GM20000 (cell line): ENCODE measurements at places on chromosomes 16 and 17.
A peak's percentile ranks its signal among the peaks of the same experiment; 100 is the strongest.

DNA sequence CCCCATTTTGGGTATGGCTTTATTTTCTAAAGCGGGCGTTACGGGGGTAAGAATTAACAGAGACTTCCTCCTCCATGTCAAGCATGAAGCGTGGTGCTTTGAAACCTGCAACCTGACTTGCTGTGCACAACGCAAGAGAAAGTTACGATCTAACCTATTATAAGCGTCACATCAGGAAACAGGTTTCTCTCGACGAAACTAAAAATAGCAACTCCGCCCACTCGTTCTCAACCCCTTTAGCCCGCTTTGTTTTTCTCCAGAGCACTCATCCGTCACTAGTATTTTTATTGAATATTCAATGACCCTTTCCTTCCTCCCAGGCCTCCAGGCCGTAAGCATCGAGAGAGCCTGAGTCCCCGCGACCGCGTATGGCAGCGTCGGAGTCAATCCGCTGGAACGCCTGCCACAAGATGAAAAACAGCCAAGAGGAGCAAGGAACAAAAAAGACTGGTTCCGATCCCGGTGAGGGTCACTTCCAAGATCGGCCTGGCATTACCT lies 555 bp downstream of the NUP88 start:
- peak; percentile 72 for DNase-seq

- no peak for DNase-seq
Measured at GRCh38 chr16:35195864-35196216, 1736.4 kb downstream of the TP53TG3F start.

DNA sequence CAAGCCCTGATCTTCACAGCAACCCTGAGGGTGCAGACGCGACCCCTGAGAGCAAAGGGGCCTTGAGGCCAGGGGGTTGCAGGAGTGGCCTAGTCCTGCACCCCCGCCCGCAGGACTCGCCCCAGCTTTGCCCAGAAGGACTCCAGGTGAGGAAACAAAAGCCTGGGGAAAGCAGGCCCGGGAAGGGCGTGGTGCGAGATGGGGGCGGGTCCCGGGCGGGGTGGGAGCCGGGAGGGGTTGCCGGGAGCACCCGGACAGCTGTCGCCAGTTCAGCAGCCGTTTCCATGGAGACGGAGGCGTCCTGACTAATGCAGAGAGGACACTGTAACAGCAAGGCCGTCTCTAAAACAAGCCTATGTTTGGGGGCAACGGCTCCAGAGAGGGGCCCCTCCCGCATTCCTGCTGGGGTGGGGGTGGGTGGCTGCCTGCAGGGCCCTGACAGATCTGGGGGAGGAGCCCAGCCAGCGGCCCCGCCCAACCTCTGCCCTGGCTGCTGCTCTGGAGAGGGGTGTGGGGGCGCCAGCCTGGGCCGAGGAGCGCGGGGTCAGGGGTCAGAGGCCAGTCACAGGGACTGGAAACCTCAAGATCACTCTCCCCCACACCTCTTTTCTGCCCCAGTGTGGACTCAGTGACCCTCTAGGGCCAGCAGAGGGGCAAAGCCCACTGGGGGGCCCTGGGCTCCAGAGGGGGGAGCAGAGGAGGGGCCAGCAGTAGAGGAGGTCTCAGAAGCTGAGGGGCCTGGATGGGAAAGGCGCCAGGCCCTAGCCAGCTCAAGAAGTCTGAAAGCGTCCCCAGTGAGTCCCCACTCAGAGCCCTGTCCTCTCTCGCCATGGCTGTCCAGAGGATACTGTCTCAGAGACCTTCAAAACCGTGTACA lies 3.1 kb upstream of the TPPP3 start:
- no peak for DNase-seq

DNA sequence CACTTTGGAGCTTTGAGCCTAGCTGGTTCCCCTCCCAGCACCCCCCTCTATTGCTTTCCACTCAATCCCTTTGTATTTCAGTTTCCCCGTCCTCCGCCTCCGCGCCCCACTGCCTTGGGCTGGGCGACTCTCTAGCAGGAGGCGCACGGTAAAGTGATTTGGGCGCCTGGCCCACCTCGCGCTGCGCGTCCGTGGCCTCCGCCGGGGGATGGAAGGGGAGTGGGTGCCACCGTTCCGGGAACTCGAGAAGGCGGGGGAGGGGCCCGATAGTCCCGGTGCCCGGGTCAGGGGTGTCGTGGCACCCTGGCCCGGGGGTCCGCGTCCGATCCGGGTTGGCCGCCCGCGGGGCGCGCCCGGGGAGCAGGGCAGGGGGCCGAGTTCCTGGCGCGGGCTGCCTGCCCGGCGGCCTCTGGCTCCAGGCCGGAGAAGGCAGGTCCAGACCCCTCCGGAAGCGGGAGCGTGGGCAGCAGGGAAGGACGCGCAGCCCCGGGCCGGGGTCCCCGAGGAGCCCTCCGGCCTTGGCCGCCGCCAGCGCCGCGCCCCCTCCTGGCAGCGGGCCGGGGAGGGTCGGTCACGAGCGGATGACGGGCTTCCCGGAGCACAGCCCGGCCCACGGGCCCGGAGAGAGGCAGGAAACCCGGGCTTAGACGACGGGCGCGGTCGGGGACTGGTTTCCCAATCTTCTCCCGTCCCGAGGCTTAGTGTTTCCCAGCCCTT lies 15.8 kb downstream of the MEOX1 start:
- DNase-seq = no peak

- peak; percentile 81 for DNase-seq
Measured at GRCh38 chr17:7440113-7440833, 961 bp downstream of the FGF11 start.

GRCh38 chr16:57677622-57678369 lies 9.7 kb downstream of the ADGRG3 start:
- DNase-seq = no peak

DNA sequence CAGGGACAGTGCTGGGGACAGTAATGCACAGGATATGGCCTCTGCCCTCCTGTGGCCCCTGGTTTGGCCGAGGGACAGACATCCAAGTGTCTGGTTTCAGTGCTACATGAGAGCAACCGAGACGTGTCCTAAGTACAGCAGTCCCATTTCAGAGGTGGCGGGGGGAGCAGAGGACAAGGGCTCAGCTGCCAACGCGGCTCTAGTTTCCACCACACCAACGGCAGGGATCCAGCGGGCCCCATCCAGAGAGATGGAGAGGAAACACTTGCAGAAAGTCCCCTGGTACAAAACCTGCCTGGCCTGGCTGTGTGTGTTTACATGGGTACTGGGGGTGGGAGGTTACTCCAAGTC lies 125.8 kb upstream of the SMURF2 start:
- DNase-seq = no peak

DNA sequence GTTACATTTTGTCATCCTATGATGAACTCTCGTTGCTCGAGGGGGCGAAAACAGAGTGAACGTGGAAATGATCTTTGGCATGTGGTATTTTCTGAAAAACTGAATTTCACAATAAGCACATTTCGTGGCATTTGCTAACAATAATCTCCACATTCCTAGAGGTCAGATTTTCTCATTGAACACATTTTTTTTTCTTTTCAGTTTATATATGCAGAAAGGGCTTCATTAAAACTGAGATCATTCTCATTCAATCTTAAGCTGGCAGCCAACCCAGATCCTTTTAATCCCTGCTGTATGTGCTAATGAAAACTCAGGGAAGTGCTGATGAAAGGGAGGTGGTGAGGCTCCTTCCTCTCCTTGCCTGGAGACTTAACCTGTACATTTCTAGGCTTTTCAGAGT lies 52.6 kb downstream of the PRKCA start:
- no peak for DNase-seq

DNA sequence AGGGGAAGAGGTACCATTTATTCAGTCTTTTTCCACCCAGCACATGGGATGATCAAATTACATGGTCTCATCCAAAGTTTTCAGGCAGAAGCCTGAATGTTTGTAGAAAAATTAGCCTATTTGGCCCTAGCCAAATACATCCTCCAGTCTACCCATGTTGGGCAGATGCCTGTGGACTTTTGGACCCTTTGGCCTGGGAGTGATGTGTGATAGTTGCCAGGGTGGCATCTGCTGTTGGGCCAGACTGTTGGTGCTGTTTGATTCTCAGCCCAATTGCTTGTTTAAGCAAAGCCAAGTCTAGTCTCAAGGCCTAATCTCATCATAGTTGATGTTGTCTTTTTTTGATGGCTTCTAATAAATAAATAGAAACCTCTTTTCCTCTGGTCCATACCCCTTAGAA lies 419.0 kb downstream of the CDH13 start:
- no peak for DNase-seq

DNA sequence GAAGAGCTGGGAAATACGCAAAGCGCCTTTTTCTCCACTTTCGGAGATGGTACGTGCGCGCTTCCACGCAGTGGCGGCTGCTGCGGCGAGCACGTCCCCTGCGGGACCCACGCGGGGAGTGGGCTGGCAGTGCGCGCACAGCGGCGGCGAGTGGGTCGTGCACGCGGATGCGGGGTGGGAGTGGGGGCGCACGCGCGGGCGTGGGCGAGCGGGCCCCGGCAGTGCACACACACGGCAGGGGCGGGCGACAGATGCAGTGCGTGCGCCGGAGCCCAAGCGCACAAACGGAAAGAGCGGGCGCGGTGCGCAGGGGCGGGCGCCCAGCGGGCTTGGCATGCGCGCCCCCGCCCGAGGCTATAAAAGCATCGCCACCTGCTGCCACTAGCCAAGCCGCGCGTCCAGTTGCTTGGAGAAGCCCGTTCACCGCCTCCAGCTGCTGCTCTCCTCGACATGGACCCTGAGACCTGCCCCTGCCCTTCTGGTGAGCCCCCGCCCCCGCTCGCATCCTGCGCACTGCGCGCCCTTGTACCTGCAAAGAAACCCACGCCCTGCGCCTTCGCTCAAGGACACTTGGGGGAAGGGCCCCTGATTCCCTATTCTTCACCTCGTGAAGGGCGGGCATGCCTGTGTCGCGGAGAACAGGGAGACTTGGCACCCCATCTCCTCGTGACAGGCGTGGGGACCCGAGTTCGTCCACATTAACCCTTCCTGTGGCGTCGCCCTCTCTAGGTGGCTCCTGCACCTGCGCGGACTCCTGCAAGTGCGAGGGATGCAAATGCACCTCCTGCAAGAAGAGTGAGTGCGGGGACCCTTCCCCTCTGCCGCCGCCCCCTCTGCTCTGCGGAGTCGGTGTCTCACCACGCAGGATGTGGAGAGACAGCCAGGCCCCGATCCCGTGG lies at the start of gene MT3:
Gene MT3 (plus strand): TSS at position 388 of the 899 bp plus-strand sequence. CDS start 63 bp downstream, at position 451.
- no peak for DNase-seq

DNA sequence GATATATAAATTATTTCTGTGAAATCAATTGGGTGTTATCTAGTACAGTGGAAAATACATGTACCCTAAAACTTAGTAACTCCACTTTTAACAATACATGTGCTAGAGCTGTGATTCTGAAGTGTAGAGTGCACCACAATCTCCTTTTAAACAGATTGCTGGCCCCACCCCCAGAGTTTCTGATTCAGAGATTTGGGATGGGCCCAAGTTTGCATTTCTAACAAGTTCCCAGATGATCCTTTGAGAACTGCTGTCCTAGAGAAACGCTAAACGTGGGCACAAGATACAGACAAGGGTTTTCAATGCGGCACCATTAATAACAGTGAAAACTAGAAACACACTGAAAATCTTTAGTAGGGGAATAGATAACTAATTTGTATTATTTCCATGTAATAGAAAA lies 49.2 kb downstream of the NXPH3 start:
- DNase-seq = no peak

DNA sequence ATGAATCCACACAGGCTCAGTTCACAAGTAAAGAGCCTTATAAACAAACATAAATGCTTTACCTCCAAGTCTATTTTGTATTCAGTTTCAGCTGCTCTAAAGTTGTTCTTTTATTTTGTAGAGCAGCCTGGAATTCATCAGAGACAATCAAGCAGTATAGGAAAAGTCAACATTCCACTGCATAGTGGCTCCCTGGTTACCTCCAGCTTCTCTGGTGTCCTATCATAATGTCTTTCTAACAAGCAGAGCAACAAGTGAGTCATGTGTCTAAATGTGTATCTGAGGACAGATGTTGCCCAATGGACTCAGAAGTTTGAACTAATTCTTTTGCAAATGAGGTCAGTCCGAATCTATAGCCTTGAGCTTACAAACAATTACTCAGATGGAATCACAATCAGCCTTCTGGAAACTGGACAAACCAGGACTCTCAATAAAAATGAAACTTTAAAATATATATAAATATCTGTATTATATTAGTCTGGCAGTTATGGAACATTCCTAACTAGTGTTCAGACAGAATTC lies 292.0 kb upstream of the TOM1L1 start:
- DNase-seq = no peak

DNA sequence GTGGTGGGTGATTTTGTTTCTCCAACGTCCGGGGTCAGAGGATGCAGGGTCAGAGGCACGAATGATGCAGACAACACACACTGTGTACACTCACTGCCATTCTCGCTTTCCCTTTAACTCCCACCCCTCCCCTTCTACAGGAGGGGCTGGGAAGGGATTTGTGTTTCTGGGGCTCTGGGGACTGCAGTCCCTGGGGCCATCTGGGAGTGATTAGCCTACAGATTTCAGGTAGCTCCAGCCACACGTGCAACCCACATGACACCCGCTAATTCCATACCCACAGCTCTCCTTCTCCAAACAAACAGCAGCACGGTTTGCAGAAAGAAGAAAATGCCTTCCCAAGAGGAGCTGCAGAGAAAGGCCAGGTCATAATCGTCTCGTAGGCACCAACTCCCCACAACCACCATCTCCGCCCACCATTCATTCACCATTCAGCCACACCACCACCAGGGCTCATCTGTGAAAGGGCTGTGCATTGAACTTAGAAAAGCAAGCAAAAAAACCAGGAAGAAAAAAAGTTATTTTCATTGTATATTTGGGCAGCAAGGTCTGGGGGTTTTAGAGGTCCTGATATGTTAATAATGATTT lies 9.4 kb upstream of the SOX9 start:
- no peak for DNase-seq

DNA sequence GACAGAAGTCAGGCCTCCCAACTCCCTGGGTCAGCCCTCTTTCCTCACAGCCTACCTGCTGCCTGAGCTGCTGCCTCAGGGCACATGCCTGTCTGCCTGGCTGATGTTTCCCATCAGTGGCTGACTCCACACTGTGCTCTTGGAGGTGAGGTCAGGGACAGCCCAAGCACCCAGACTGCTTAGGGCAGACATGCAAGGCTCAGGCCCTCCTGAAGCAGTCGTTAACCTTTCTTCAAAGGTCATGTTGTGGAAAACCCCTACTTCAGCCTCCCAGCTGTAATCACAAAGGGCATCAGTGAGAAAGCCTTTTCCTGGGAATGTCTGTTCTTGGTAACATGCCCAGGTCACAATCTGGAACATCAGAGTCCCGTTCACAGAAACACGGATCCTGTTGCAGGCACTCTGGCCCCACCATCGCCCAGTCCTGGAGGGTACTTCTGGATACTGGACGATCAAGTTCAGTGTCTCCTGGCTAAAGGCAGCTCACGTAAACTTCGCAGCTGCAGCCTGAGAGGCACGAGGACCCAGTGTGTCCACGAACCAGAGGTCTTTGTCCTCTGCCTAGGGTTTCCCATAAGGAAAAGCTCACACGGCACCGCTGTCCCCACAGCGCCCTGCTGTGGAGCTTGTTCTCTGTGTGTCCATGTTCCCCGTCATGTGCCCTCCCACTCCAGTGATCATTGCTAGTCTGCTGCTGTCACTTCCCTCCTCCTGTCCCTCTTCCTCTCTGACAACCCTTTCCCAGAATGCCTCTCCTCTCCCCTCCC lies 54.9 kb downstream of the GNAO1 start:
- DNase-seq = no peak

- no peak for DNase-seq
Measured at GRCh38 chr17:50550661-50551432, 3.9 kb downstream of the SPATA20 start.
